ENCODE measurements at places on chromosomes 16 and 17. TPM values are rescaled to one million over a fixed set of nuclear protein-coding genes. Genes with fewer than 3 reads are reported as not detected.

ZFP3 gene
- total RNA-seq = 2.5 TPM

KRT34 gene
- total RNA-seq = not detected

SAMD14 gene
- 1.5 TPM for total RNA-seq

RHBDL3 gene
- not detected for total RNA-seq

CNTD1 gene
- total RNA-seq = not detected

AURKB gene
- 45.8 TPM for total RNA-seq

DNA sequence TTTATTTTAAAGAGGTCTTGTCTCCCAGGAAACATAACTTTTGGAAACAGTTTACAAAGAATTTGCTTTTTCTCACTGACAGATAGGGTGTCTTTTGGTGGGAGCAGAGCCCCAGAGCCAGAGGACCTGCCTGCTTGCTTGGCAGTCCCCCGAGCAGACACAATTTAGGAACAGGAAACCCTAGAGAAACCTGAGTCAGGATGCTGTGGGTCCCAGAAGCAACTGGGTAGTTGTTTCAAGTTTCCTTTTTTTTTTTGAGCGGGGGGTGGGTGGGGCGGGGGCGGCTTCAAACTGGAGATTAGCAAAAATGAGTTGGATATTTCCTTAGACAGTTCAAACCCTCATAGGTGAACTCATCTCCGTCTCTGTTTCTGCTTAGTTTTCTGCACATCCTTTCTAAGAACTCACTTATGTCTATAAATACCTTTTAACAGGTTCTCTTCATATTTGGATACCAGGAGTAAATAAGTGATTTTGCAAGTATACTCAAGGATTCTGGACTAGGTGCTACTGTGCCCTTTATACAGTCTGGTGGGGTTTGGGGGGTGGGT is 135.1 kb downstream of the PRKCA start:
- no peaks in the 10 kb centered on the region for H3K27me3 ChIP-seq
- no peaks in the 10 kb centered on the region for H3K36me3 ChIP-seq
- no peak for DNase-seq
- no peak overlapping the region for H3K4me3 ChIP-seq

GRCh38 chr17:80474231-80474960 is 2.0 kb downstream of the NPTX1 start:
- no peak overlapping the region for H3K4me3 ChIP-seq
- no peak for DNase-seq
- peaks cover 43% of the 10 kb centered on the region for H3K4me1 ChIP-seq
- no peak overlapping the region for H3K27ac ChIP-seq
- H3K36me3 ChIP-seq = no peaks in the 10 kb centered on the region
- peaks cover 83% of the 10 kb centered on the region for H3K27me3 ChIP-seq

DNA sequence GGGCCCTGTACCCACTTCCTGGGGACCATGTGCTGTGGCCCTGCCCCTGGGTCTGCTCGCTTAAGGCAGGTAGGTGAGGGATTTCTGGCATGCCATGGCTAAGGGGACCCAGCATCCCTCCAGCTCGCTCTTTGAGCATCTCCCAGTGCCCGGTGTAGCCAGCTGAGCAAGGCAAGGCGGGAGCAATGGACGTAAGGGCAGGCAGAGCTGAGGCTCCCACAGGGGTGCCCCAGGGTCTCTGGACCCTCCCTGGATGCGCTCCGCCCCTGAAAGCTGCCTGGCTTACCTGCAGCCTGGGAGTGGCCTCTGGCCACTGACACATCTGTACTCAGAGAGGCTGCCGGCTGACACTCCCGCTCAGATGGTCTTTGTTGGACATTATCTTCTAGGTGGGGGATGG is 189.9 kb downstream of the IRF8 start:
- H3K27me3 ChIP-seq = no peaks in the 10 kb centered on the region
- no peaks in the 10 kb centered on the region for H3K4me1 ChIP-seq
- no peak for DNase-seq
- no peaks in the 10 kb centered on the region for H3K36me3 ChIP-seq

DNA sequence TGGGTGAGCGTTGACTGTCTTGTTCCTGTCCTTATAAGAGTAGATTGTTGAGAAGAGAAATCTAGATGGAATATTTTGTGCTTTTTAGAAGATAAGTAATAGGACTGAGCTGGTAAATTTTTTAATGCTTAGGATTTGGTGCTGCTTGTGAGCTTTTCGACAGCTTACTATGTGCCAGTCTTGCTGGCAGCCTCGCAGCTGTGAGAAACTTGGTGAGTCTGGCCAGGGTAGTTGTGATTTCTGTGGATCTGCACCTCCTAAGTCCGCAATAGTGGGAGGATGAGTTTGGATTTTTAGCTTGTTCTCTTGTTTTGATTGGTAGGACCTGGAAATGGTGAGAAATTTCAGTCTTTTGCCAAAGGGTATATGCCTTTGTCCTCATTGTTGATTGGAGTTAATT is 3.6 kb downstream of the SOCS7 start:
- H3K27me3 ChIP-seq = no peaks in the 10 kb centered on the region
- H3K4me1 ChIP-seq = peaks cover 15% of the 10 kb centered on the region
- H3K4me3 ChIP-seq = no peak overlapping the region
- no peaks in the 10 kb centered on the region for H3K36me3 ChIP-seq
- no peak for DNase-seq

- no peaks in the 10 kb centered on the region for H3K27me3 ChIP-seq
- H3K27ac ChIP-seq = peak overlapping the region; percentile 80
- H3K36me3 ChIP-seq = no peaks in the 10 kb centered on the region
- H3K4me3 ChIP-seq = peak overlapping the region; percentile 55
These were observed 11.6 kb downstream of the GLIS2 start for GRCh38 chr16:4327386-4328045.

GRCh38 chr17:64037802-64038201 is 17.4 kb upstream of the ICAM2 start:
- DNase-seq = no peak
- H3K27me3 ChIP-seq = no peaks in the 10 kb centered on the region
- peaks cover 16% of the 10 kb centered on the region for H3K36me3 ChIP-seq
- no peak overlapping the region for H3K27ac ChIP-seq
- H3K4me1 ChIP-seq = no peaks in the 10 kb centered on the region

DNA sequence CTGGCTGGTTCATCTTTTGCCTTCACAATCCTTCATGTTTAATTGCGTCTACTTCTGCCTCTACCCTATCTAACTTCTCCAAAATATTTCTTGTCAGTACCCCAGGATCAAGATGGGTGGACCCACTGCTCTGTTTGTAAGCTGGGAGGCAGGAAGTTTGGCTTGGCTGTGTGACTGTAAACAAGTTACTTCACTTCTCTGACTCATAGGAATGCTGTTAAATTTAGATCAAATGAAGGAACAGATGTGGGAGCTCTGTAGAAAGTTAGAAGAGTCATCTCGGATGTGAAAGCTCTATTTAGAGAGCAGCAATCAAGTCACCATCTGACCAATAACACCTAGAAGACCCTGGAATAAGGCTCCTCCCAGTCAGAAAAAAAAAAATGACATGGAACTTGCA is 55.2 kb upstream of the MRTFB start:
- no peaks in the 10 kb centered on the region for H3K27me3 ChIP-seq
- no peaks in the 10 kb centered on the region for H3K36me3 ChIP-seq
- H3K4me1 ChIP-seq = peaks cover 10% of the 10 kb centered on the region
- H3K4me3 ChIP-seq = peak overlapping the region; percentile 8
- DNase-seq = no peak

- H3K27me3 ChIP-seq = no peaks in the 10 kb centered on the region
- no peaks in the 10 kb centered on the region for H3K36me3 ChIP-seq
- DNase-seq = no peak
- H3K27ac ChIP-seq = peak overlapping the region; percentile 0
- H3K4me3 ChIP-seq = no peak overlapping the region
These were observed 1.7 kb downstream of the MYOCD start for GRCh38 chr17:12667299-12667958.

- DNase-seq = no peak
- H3K27ac ChIP-seq = no peak overlapping the region
- no peak overlapping the region for H3K4me3 ChIP-seq
- H3K4me1 ChIP-seq = no peaks in the 10 kb centered on the region
- no peaks in the 10 kb centered on the region for H3K27me3 ChIP-seq
These were observed 91.2 kb downstream of the SOX9 start for GRCh38 chr17:72212041-72212440.

- no peaks in the 10 kb centered on the region for H3K36me3 ChIP-seq
- H3K4me3 ChIP-seq = no peak overlapping the region
- DNase-seq = no peak
- no peak overlapping the region for H3K27ac ChIP-seq
- H3K27me3 ChIP-seq = no peaks in the 10 kb centered on the region
These were observed 8.4 kb downstream of the CHST6 start for GRCh38 chr16:75486676-75487313.

DNA sequence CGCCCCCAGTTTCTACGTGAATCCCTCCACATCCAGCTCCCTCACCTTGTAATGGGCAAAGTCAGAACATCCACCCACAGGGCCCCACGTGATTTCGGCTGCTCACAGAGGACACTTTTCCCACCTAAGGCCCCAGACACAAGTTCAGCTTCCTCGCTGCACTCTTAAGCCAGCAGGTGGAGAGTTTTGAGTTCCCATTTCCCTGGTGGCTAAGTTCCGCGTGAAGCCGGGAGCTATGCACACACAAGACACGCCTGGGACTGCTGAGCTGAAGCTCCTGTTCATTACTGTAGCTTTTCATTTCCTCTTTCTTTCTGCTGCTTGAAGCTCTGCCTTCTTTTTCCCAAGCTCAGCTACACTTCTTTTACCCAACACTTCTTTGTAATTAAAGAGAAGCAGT is 273.8 kb downstream of the NPIPA8 start:
- no peak overlapping the region for H3K4me3 ChIP-seq
- no peaks in the 10 kb centered on the region for H3K27me3 ChIP-seq
- no peaks in the 10 kb centered on the region for H3K4me1 ChIP-seq
- no peak overlapping the region for H3K27ac ChIP-seq

DNA sequence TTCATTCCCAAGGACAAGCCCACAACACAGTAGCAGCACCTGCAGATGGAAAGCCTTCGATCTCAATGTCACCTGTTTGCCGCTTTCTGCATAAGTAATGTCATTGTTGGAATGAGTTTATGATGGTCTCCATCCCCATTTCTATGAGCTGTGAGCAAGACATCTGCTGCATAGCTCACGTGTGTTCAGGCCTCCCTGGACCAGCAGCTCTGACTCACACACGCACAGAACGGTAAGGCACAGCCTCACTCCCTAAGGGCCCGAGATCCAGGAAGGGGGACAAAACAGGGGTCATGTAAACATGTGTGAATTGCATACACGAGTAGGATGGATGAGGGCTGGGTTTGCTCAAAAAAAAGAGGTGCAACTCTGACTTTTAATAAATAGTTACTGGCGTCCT is 223.1 kb downstream of the SOX9 start:
- no peak overlapping the region for H3K4me3 ChIP-seq
- no peak for DNase-seq
- H3K27ac ChIP-seq = no peak overlapping the region

- no peaks in the 10 kb centered on the region for H3K27me3 ChIP-seq
- DNase-seq = peak; percentile 37
- peaks cover 10% of the 10 kb centered on the region for H3K4me1 ChIP-seq
- no peaks in the 10 kb centered on the region for H3K36me3 ChIP-seq
These were observed 88.3 kb upstream of the GSE1 start for GRCh38 chr16:85524630-85525419.

- DNase-seq = no peak
- no peaks in the 10 kb centered on the region for H3K36me3 ChIP-seq
- no peak overlapping the region for H3K27ac ChIP-seq
- no peaks in the 10 kb centered on the region for H3K4me1 ChIP-seq
- no peaks in the 10 kb centered on the region for H3K27me3 ChIP-seq
- H3K4me3 ChIP-seq = no peak overlapping the region
These were observed 112.0 kb downstream of the NPIPB5 start for GRCh38 chr16:22622703-22623102.
